Activated T-helper 2 cell treated with anti-CD3 and anti-CD28 coated beads, Interferon-gamma antibody, Interleukin-2, Interleukin-4, amounts not matched to agents 10 μg/mL and 5 μg/mL and 100 μg/mL, durations not matched to agents 14 hours and 24 hours and 36 hours (primary cell): ENCODE measurements at places on chromosomes 3 and 15.

DNA sequence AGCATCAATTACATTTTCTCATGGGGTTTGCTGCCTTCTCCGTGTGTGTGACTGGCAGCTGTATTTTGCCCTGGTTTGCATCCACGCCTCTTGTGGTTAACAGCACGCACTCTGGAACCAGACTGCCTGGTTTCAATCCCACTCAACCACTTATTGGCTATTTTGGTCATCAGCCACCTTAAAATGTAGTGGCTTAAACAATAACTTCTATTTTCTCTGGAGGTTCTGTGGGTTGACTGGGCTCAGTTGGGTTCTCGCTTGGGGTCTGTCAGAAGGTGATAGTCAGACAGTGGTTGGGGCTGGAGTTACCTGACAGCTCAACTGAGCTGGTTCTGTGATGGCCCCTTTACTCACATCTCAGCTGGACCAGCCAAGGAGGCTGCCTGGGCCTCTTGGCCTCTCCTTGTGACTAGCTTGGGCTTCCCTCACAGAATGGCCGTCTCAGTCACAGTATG is 36.8 kb downstream of the EHD4 start:
- H3K27ac ChIP-seq: peak overlapping the region; percentile 100
- H3K4me3 ChIP-seq: peak overlapping the region; percentile 20
- no peaks in the 10 kb centered on the region for H3K27me3 ChIP-seq
- peaks cover 53% of the 10 kb centered on the region for H3K4me1 ChIP-seq
- peaks cover 13% of the 10 kb centered on the region for H3K36me3 ChIP-seq

GRCh38 chr3:69976021-69976420 is 23.5 kb upstream of the SAMMSON start:
- H3K36me3 ChIP-seq: no peaks in the 10 kb centered on the region
- DNase-seq: no peak
- no peak overlapping the region for H3K4me3 ChIP-seq

DNA sequence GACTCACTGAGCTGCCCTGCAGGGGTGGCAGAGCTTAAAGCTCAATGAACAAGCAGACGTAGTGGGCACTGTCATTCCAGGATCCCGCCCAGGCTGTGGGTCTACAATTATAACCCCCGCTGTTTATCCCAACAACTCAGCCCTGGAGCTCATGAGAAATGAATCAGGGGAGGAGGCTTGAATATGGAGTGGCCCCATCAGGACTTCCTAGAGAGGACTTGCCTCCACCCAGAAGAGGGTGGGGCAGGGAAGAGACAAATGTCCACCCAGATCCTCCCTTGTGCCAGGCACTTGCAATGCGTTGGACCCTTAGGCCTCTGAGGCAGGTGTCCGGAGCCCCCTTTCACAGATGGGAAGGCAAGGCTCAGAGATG is 33.0 kb downstream of the SLC6A20 start:
- no peak overlapping the region for H3K27ac ChIP-seq
- H3K36me3 ChIP-seq: no peaks in the 10 kb centered on the region
- no peak overlapping the region for H3K4me3 ChIP-seq
- peaks cover 2% of the 10 kb centered on the region for H3K4me1 ChIP-seq
- no peak for DNase-seq

DNA sequence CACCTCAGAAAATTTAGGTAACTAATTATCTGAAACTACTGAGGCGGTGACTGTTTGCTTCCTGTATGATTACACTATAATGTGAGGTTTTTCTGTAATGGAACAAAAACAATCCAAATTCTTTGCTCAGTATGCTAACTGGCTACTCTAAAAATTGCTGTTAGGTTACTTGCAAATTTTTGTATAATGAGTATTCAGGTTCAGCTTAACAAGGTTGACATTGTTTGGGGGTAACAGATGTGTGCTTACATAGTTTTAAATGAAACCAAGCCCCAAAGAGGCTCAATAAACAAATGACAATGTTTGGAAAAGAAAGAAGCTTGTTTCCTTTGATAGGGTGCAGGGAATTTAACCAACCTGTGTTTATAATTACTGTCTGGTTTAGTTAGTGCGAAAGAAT is 414.5 kb upstream of the MDFIC2 start:
- no peak overlapping the region for H3K4me3 ChIP-seq
- peaks cover 8% of the 10 kb centered on the region for H3K27me3 ChIP-seq
- H3K27ac ChIP-seq: no peak overlapping the region
- no peaks in the 10 kb centered on the region for H3K36me3 ChIP-seq
- H3K4me1 ChIP-seq: no peaks in the 10 kb centered on the region
- DNase-seq: no peak

- H3K27me3 ChIP-seq: no peaks in the 10 kb centered on the region
- H3K4me1 ChIP-seq: peaks cover 8% of the 10 kb centered on the region
- no peak overlapping the region for H3K4me3 ChIP-seq
- H3K36me3 ChIP-seq: peaks cover 43% of the 10 kb centered on the region
- DNase-seq: no peak
Observed at GRCh38 chr15:82132742-82133141, 86.9 kb upstream of the MEX3B start.

DNA sequence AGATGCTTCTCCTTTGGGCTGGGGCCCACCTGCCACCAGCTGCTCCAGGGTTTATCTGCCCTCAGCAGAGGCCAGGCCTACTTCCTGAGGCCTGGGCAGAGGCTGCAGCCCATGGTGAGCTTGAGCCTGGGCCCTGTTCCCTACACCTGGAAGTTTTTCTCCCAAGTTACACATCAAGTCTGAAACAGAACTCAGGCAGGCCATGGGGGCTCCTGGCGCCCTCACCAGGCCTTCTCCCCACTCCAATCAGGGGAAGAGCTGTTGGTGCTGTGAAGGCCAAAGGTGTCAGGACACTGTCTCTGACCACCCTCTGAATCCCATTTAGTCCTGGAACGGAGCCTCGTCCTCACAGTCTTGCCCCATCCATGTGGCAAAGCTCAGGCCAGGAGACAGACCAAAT is 7.3 kb downstream of the VWA5B2 start:
- no peak for DNase-seq
- H3K27ac ChIP-seq: no peak overlapping the region
- peaks cover 14% of the 10 kb centered on the region for H3K27me3 ChIP-seq
- H3K4me3 ChIP-seq: no peak overlapping the region

DNA sequence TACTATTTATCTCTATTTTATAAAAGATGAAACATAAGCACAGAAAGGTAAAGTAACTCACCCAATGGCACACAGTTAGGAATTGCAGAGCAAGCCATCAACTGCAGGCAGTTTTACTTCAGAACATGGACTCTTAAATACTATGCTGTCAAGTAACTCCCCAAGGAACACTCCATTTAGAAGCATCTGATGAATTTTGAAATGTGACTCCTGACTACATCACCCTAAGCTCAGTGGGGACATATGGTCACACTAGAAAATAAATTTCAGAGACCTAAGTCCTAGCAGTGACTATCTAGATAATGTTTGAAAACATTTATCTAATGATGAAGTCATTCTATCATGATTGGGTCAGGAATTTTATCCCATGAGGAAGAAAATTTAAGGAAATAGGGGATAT is 272.8 kb upstream of the ARRDC4 start:
- H3K4me3 ChIP-seq: no peak overlapping the region
- no peaks in the 10 kb centered on the region for H3K36me3 ChIP-seq
- no peaks in the 10 kb centered on the region for H3K4me1 ChIP-seq
- H3K27me3 ChIP-seq: no peaks in the 10 kb centered on the region

GRCh38 chr3:152382312-152383135 is 113.8 kb downstream of the MBNL1 start:
- no peak for DNase-seq
- peaks cover 39% of the 10 kb centered on the region for H3K36me3 ChIP-seq
- H3K27ac ChIP-seq: peak overlapping the region; percentile 82
- peaks cover 42% of the 10 kb centered on the region for H3K4me1 ChIP-seq
- no peaks in the 10 kb centered on the region for H3K27me3 ChIP-seq
- peak overlapping the region; percentile 58 for H3K4me3 ChIP-seq

GRCh38 chr15:66735909-66736305 is 33.9 kb downstream of the SMAD6 start:
- H3K27me3 ChIP-seq: peaks cover 12% of the 10 kb centered on the region
- H3K36me3 ChIP-seq: no peaks in the 10 kb centered on the region
- H3K4me1 ChIP-seq: no peaks in the 10 kb centered on the region
- H3K4me3 ChIP-seq: no peak overlapping the region
- no peak for DNase-seq

GRCh38 chr3:69129531-69129930 is 7.1 kb upstream of the LMOD3 start:
- no peaks in the 10 kb centered on the region for H3K36me3 ChIP-seq
- H3K27me3 ChIP-seq: peaks cover 11% of the 10 kb centered on the region
- no peak overlapping the region for H3K4me3 ChIP-seq
- H3K4me1 ChIP-seq: peaks cover 3% of the 10 kb centered on the region

DNA sequence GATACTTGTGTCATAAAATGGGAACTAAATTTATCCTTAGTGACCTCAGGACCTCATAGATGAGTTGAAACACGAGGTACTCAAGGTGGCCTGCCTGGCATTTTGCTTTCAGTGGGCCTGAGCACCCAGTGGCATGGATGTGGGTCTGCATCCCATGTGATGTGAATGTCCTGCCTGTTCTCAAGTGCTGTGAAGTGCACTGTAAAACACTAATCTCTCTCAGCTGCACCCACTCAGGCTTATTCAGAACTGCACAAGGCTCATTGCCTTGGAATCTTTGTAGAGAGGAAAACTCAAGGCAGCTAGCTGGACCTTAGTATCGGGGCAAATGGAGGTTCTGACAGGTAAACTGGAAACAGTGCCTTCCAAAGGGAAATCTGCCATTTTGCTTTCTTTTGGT is 767.0 kb downstream of the TUSC7 start:
- no peak overlapping the region for H3K4me3 ChIP-seq
- DNase-seq: no peak

DNA sequence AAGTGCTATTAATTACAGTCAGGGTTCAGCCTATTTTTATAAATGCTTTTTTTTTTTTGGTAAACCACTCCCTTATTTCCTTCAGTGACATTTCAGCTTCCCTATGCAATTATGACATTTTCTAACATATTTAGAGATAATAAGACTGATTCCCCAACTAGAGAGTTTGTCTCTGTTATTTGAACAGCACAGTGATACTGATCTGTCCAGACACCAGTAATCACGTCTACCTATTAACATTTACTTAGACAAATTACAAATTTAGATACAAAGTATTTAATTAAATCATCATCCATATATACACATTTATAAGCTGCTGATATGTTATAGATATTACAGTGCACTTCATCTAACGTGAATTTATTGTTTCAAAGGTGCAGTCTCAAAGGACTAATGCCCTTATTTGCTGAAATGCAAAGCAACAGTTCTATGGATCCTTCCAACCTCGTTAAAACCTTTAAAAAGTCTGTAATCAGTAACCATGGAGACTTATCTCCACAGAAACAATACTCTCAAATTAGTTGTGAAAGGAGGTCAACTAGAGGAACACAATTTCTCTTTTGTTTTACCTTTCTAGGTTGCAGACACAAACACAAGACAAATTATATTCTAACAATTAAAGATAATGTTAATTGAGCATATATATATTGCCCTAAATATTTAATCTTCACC is 1531.1 kb downstream of the SI start:
- no peak overlapping the region for H3K4me3 ChIP-seq
- no peaks in the 10 kb centered on the region for H3K36me3 ChIP-seq
- H3K27me3 ChIP-seq: no peaks in the 10 kb centered on the region
- no peak overlapping the region for H3K27ac ChIP-seq
- DNase-seq: no peak

DNA sequence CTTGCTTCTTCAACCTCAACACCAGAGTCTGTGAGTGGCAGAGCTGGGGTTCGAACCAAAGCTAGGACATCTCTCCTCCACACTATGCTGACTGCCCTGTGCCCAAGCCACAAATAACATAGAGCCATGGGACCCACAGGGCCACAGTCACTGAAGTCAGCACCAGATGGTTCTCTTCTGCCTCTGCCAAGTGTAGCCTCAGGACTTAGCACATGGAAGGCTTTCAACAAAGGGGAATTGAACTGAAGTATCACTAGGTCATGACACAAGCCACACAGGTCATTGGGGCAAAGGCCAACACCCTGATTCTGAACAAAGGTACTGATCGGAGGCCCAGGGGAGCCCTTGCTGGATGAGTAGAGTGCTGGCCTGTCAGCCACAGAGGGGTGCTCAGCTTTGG is 83.6 kb downstream of the BDH1 start:
- H3K36me3 ChIP-seq: no peaks in the 10 kb centered on the region
- H3K27ac ChIP-seq: no peak overlapping the region
- peaks cover 10% of the 10 kb centered on the region for H3K4me1 ChIP-seq
- peaks cover 23% of the 10 kb centered on the region for H3K27me3 ChIP-seq
- no peak overlapping the region for H3K4me3 ChIP-seq
- no peak for DNase-seq

DNA sequence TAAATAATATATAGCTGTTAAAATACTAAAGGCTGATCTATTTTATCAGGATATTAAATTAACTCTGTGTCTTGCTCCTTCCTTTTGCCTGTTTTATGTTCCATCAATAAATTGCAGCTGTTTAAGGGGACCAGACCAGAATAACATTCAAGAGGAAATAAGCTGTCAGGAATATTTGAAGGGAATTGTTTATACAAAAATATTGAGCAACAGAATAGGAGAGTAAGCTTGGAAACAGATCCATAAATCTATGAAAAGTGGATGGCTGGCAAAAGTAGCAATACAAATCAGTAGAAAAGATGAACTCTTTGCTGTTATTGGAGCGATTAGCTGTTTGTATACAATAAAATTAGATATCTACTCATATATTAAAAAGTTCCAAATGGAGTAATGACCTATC is 36.2 kb upstream of the PLSCR2 start:
- DNase-seq: no peak
- no peak overlapping the region for H3K27ac ChIP-seq
- peaks cover 35% of the 10 kb centered on the region for H3K4me1 ChIP-seq
- H3K36me3 ChIP-seq: peaks cover 15% of the 10 kb centered on the region
- H3K27me3 ChIP-seq: no peaks in the 10 kb centered on the region
- no peak overlapping the region for H3K4me3 ChIP-seq

DNA sequence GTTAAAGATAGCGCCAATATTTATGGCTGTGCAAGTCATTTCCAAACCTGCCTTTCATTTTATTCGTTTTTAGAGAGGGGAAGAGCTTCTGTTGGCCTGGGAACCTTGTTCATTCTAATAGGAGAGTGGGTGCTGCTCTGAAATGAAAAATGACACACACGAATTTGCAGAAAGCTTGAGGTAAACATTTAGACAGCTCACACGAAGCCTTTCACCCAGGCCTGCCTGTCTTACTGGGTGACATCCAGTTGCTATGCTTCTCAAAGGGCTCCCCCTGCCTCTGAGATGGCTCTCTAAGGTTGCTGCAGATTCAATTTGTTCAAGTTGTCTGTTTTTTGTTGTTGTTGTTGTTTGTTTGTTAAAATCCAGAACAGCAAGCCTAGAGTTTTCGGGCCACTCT is 18.2 kb downstream of the PEX5L start:
- no peaks in the 10 kb centered on the region for H3K36me3 ChIP-seq
- H3K4me3 ChIP-seq: no peak overlapping the region
- no peak for DNase-seq
- no peak overlapping the region for H3K27ac ChIP-seq
- peaks cover 3% of the 10 kb centered on the region for H3K27me3 ChIP-seq
- H3K4me1 ChIP-seq: no peaks in the 10 kb centered on the region

GRCh38 chr15:36814105-36814504 is 234.7 kb downstream of the CDIN1 start:
- no peaks in the 10 kb centered on the region for H3K36me3 ChIP-seq
- DNase-seq: no peak
- no peaks in the 10 kb centered on the region for H3K4me1 ChIP-seq
- H3K4me3 ChIP-seq: no peak overlapping the region
- H3K27me3 ChIP-seq: no peaks in the 10 kb centered on the region
- H3K27ac ChIP-seq: no peak overlapping the region

- H3K27ac ChIP-seq: no peak overlapping the region
- no peak overlapping the region for H3K4me3 ChIP-seq
Observed at GRCh38 chr3:183548262-183548769, 7.2 kb downstream of the KLHL6 start.
